ENCODE measurements at places on chromosomes 5 and 9.
A peak's percentile ranks its signal among the peaks of the same experiment; 100 is the strongest.

DNA sequence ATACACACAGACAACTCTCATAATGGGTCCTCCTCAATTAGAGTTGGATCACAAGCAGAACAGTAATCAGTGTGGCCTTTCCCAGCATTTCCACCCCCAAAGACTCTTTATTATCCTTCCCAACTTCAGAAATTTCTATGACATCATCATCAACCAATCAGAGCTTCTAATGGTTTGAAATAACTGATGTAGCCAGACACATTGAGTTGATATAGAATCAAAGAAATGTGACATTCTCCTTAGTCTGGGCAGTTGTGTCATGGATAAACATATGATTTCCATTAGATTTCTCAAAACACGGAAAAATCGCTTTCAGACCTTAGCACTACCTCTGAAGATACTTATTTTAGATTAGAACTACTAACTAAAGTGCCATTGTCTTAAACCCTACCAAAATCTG, 75.7 kb upstream of the NFIB start:
- no peak for DNase-seq

DNA sequence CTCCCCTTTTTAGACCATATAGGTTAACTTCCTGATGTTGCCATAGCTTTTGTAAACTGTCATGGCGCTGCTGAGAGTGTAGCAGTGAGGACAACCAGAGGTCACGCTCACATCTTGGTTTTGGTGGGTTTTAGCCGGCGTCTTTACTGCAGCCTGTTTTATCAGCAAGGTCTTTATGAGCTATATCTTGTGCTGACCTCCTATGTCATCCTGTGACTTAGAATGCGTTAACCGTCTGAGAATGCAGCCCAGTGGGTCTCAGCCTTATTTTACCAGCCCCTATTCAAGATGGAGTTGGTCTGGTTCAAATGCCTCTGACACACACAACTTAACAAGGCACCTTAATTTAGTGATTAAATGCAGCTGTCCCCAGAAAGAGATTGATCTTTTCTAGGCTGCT, 23.9 kb upstream of the KDM4C start:
- no peak for DNase-seq

GRCh38 chr9:114085387-114085789, 7.3 kb upstream of the AMBP start:
- DNase-seq = no peak

- no peak for DNase-seq
Measured at GRCh38 chr9:125972012-125972729, 225.0 kb downstream of the PBX3 start.

DNA sequence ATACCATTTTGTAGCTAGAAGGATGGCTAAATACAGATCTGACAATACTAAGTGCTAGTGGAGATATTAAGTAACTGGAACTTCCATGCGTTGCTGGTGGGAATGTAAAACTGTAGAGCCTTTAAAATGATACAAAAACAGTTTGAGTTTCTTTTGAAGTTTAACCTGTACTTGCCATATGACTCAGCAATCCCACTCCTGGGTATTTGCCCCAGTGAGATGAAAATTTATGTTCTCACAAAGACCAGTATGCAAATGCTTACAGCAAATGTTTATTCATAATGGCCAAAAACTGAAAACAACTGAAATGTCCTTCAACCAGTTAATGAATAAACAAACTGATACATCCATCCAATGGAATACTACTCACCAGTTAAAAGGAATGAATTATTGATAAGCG, 137.3 kb downstream of the SLC12A2 start:
- no peak for DNase-seq

DNA sequence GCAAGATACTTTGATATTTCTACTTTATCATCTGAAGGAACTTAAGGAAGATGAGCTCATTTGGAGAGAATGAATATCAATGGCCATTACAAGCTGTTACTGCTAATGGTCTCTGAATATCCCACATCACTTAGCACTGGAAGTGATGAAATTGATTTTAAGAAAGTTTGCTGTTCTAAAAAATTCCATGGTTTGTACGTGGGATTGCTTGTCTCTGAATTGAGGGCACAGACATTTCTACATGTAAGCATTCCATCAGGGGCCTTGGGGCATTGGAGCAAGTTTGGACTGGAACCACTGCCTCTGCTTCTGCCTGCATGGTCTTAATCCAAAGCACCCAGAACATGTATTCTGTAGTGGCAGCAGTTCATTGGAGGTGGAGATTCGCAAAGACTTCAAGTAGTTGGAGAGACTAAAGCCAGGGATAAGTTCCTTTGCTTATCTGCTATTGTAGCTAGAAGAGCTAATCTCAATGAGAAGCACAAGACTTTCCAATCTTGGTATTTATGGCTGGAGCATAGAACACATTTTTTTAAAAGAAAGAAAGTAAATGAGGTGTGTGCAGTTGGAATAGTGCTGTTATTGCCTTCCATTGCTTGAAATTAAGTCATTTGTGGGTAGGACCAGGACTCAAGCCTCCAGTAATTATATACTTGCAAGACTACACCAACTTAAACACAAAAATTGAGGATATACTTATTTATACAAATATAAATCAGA, 424.2 kb downstream of the SPATA31D1 start:
- DNase-seq = no peak

GRCh38 chr9:37452611-37453010, 12.6 kb downstream of the ZBTB5 start:
- DNase-seq = no peak

GRCh38 chr5:39024005-39024404, 50.2 kb downstream of the RICTOR start:
- peak; percentile 25 for DNase-seq

GRCh38 chr9:134408939-134409737, 82.9 kb downstream of the RXRA start:
- peak; percentile 89 for DNase-seq

GRCh38 chr5:78328585-78329173, 31.7 kb upstream of the SCAMP1 start:
- peak; percentile 35 for DNase-seq

Measured in NB4 (cell line).